AG10803 (cell line): ENCODE measurements at places on chromosomes 16 and 17.

GRCh38 chr17:1435326-1435725 is 20.7 kb downstream of the CRK start:
- DNase-seq = no peak

DNA sequence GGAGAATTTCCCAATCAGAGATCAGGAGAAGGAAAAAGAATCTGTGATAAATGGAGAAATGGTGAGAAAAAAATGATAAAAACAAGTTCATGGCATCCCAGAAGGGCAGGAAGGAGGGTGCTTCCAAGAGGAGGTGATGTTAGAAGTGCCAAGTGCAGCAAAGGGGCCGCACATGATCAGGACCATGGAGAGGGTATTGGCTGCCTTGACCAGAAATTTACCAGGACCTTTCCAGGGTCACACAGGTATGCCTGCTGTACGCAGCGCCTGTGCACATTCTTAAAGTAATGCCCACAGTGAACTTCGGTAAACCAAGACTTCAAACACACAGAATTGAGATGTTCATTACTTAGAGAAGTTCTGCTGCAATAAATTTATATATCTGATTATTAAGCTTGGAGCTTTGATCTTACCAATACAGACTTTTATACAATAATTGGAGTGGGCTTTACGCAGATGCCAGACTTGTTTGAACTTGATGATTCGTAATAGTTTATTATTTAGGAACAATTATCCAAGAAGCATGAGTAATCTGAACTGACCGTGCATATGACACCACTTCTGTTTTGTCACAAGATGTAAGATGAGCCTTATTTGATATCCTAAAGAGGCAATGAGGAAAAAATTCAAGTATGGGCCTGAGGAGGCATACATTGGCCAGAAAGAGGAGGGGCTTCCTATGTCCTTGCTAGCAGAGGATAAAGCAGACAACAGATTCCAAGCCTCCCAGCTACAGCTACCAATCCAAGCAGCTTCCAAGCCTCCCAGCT is 2.2 kb upstream of the KRT33A start:
- DNase-seq = no peak

GRCh38 chr16:31460582-31461002 is 1.3 kb downstream of the ARMC5 start:
- DNase-seq = peak; percentile 88

- peak; percentile 39 for DNase-seq
Observed at GRCh38 chr17:80187090-80187489, 17.3 kb downstream of the CARD14 start.

GRCh38 chr16:54094641-54095040 is 191.9 kb downstream of the IRX3 start:
- no peak for DNase-seq

DNA sequence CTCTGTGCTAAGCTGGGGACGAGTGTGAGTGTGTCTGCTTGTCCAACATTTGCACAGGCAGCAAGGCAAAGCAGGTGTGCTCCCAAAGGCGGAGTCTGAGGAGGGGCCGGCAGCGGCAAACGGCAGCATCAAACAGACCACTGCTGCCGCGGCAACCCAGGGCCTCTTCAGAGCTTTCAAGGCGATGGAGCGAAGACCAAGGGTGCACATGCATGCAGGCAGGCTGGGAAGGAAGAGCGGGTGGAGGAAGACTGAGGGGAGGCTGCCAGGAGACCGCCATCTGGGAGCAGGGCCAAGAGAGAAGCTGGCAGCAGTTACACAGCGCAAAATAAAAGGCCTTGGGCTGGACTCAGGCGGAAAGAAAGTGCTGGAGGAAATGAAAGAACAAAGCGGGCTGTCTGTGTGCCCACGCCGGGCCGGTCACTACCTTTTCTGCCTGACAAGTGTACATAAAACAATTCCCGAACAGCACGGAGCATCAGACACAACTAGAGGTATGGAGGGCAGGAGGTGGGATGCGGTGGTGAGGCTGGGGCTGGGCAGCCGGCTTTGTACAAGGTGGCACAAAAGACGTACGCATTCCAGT is 8.5 kb downstream of the TIMM22 start:
- peak; percentile 71 for DNase-seq

- no peak for DNase-seq
Observed at GRCh38 chr17:42797067-42798007, 1.2 kb downstream of the COA3 start.

- DNase-seq = no peak
Observed at GRCh38 chr16:25707982-25708583, 16.3 kb downstream of the HS3ST4 start.

DNA sequence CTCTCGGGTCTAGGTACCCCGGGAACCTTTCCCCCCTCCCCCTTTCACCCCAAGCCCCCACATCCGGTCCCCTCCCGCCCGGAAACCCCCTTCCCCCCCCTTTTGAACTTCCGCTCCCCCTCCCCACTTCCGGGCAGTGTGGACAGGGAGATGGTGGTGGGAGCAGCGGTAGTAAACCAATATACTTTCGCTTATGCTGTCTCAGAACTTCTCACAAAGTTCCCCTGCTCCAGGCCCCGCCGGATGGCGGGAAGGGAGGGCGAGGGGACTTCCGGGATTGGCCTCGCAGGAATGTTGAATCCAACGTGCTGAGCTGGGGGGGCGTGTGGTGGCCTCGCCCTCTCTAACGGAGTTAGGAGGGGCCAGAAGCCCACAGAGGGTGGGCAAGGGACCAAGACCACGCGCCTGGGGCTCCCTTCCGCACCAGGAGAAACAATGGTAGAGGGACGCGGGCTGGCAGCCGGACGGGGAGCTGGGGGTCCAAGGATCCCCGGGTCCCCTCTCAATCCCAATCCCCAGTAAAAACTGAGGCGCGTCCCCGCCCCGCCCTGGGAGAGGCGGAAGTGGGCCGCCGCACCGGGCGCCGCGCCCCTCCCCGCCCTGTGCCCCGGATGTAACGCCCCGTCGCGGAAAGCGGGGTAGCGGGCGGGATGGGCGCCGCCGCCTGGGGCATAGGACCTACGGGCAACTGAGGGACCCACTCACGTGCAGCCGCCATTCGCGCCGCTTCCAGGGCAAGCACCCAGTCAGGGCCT is 742 bp downstream of the PFN1 start:
- peak; percentile 40 for DNase-seq

DNA sequence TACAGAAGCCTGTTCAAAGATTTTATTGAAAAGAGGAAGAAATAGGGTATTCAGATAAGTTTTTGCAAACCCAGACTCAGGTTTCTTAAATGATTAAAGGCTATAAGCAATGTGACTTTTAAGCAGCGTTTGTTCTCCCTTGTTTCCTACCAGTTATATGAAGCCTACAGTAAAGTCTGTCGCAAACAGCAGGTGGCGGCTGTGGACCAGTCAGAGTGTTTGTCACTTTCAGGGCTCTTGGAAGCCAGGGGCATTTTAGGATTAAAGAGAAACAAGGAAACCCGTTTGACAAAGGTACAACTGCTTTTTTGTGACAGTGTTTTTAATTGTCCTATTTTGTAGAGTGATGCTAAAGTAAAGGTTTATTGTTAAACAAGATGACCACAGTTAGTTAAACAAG is 7.7 kb upstream of the RARA start:
- DNase-seq = no peak

- no peak for DNase-seq
Observed at GRCh38 chr17:40112718-40113109, 9.1 kb upstream of the MSL1 start.

DNA sequence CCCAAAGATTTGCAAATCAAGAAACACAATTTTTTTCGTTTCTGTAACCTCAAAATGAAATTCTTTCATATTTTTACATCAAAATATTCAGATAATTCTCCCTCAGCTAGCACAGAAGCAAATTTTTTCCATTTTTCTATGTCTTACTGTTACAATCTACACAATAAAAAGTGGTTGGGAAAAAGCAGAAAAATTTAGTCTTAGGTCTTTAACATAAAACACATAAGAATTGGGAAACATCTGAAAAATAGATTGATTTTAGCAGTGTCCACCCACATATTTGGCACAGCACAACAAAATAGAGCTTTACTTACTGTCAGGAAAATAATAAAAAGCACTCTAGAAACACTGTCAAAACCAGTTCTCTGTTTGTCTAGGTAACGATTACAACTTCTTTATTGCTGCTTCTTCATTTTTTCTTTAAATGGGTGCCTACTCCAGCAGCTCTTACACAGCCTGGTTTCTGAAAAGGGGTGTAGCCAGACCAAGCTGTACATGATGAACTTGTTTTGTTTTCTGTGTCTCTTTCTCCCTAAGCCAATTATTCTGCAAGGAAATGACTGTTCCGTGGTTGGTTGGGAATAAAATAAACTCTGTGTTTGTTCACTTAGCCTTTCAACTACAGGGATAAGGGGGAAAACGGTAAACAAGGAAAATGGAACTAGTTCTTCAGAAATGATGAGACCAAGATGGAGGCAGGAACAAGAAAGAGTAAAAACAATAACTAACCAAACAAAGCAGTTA is at the start of gene ABCA6:
ABCA6 (minus strand) TSS at position 465 of the 744 bp plus-strand sequence. CDS start 1,192 bp downstream, outside the sequence.
- DNase-seq = peak; percentile 85
